Urinary bladder (tissue), 4 donors: ENCODE measurements at places on chromosomes 2 and 18. TPM values are rescaled to one million over a fixed set of nuclear protein-coding genes. Genes with fewer than 3 reads are reported as not detected.

DNA sequence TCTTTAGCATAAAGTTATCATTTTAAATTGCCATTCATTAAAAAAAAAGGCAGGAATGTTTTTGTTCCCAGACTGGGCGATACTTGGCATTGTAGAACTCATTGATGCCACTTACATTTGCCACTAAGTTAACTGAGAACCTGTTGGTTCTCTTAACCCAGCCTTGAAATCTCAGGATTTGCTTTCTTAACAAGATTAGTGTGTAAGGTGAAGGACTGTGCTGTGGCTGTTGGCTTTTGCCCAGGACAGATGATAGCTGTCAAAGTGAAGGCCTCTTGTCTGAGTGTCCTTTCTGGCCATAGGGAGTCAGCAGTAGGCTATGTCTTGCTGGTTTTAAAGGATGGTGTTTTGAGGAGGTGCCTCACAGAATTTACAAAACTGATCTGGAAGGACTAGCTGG lies 2.6 kb downstream of the DPYSL5 start:
- no peak for DNase-seq

DNA sequence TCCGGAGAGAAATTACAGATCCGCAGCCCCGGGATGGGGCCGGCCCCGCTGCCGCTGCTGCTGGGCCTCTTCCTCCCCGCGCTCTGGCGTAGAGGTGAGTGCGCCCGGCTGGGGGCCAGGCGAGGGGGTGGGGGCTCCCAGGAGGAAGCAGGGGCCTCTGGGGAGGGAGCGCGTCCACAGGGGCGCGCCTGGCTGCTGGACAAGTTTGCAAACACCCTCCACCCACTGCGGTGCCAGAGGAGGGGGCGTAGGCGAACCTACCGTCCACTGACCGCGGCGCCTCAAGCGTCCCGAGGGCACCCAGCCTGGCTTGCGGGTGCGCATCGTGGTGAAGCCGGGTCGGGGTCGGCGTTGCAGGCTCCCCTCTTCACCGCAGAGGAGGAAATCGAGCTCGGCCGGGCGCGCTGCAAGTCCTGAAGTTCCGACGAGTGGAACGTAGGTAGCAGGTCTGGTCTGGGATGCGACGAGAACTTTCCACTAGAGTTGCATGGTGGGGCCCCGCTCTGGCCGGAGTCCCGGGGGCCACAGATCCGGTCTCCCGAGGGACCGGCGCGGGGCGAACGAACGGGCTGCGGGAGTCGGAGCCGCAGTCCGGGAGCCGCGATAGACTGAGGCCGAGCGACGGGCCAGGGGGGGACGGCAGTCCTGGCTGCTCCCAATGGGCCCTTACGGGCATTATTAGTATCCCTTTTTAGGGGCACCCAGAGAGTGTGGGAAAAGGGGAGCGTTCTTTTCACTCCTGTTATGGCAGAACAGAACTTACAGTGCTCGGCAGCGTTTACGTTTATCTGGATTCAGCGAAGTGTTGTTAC lies 502 bp downstream of the MERTK start:
- DNase-seq: no peak

DNA sequence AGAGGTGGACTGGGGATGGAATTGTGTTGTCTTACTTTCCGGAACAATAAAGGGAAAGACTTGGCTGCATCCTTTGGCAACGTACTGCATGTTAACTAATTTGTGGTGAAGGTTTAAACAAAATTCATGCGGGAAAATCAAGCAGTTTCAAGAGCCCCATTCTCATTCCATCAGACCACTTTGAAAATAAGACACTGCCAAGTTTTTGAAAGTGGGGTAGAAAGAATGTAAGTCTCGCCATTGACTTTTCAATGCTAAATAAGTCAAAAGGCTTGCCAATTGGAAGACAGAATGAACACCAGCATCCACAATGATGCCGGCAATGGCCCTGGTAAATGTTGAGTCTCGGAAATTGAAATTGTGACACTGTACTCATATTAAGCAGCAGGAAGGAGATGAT lies 322.0 kb downstream of the RND3 start:
- DNase-seq: no peak

GRCh38 chr2:130785466-130786055 lies 30.2 kb downstream of the AMER3 start:
- no peak for DNase-seq

DNA sequence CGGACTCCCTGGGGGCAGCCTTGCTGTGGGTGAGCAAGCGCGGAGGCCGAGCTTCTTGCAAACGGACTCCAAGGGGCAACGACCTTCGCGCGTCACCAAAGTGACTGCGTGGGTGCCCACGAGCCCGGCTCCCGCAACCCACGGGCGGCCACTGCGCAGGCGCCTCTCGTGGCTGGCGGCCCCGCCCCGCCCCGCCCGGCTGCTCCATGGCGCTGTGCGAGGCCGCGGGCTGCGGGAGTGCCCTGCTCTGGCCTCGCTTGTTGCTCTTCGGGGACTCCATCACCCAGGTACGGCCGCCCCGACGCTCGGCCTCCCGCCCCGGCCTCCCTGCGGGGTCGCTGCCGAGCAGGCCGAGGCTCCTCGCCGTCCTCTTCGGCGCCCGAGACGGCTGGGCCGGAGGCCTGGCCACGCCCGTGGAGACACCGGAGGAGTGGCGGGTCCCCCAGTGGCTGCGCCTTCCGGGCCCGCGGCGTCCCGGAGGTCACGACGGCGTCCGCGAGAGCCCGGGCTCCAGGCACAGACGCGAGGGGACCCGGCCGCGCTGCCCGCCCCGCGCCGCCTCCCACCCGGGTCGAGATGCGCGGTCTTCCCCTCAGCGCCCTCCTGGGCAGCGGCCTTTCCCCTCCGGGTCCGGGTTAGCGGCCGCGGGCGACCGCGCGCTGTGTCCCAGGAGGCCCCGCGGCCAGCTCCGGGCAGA lies at the start of gene IAH1:
Gene IAH1, plus strand, starts transcription at position 191 of the 697 bp plus-strand sequence. Its CDS starts 16 bp downstream, at position 207.
- no peak for DNase-seq

GRCh38 chr2:102103992-102104871 lies 38.3 kb upstream of the IL1R1 start:
- no peak for DNase-seq

- no peak for DNase-seq
Measured at GRCh38 chr2:69997015-69997830, 35.8 kb upstream of the ASPRV1 start.

DNA sequence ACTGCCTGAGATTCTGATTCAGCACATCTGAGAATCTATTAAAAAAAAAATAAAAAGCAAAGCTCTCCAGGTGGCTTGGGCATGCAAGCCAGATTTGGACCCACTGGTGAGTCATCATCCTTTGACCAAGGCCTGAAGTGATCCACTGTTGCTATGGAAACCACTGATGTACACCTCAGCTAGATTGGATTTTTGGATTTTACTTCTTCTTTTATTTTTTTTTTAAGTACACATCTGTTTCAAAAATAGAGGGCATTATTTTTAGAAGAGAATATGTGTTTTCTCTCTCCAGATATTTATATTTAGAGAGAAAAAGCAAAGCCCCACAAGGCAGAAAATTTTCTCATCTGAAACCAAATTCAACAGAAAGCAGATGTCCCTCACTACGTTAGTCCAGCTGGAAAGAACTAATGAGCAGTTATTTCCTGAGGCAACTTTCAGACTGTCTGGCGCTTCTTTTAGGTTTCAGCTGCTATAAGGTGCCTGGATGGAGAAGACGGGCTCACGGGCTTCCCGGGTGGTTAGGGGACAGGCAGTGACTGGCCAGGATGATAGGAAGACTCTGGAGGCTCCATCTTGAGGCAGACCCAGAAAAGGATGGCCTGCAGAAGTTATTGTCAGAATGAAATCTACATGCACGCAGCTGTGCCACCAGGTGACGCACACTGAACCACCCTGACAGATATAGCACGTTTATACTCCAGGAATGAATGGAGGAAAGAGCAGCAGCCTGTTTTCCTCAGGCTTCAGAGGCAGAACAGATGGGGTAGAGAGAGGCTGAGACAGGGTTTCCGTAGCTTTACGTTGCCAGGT lies 50.5 kb downstream of the MRPL35 start:
- no peak for DNase-seq

- DNase-seq: no peak
Measured at GRCh38 chr2:122683018-122683417, 927.6 kb downstream of the TSN start.

DNA sequence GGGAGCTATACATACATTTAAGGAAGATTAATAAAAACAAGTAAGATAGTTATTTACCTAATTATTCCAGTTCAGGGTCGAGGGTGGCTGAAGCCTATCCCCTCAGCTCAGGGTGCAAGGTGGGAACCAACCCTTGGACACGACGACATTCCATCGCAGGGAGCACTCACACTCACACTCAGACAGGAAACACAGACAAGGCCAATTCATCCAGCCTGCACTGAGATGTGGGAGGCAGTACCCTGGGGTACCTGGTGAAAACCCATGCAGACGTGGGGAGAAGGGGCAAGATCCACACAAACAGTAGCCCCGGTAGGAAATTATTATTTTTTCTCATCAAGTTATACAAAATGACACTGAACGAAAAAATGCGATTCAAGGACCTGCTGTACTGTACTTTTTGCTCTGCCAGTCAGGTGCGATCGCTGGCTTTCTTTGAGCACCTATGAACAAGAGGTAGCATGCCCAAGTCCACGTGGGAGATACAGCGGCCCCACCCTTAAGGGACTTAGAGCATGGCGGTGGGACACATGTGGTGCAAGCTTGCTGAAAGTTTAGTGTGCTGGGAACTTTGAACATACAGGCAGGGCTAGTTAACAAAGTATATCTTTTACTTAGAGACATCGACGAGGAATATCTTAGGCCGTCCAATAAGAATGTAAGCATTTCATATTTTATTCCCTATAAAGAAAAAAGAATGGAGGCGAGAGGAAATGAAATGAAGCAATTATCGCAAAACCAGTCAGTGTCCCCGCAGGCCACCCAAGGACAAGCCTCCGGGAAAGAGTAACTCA lies 624 bp downstream of the METTL8 start:
- DNase-seq: peak; percentile 58

- DNase-seq: no peak
Measured at GRCh38 chr18:35038881-35039491, 2.2 kb upstream of the MAPRE2 start.

GRCh38 chr2:120887320-120887697 lies 151.6 kb downstream of the GLI2 start:
- no peak for DNase-seq

- DNase-seq: no peak
Measured at GRCh38 chr18:75377258-75377657, 50.2 kb downstream of the SMIM21 start.

DNA sequence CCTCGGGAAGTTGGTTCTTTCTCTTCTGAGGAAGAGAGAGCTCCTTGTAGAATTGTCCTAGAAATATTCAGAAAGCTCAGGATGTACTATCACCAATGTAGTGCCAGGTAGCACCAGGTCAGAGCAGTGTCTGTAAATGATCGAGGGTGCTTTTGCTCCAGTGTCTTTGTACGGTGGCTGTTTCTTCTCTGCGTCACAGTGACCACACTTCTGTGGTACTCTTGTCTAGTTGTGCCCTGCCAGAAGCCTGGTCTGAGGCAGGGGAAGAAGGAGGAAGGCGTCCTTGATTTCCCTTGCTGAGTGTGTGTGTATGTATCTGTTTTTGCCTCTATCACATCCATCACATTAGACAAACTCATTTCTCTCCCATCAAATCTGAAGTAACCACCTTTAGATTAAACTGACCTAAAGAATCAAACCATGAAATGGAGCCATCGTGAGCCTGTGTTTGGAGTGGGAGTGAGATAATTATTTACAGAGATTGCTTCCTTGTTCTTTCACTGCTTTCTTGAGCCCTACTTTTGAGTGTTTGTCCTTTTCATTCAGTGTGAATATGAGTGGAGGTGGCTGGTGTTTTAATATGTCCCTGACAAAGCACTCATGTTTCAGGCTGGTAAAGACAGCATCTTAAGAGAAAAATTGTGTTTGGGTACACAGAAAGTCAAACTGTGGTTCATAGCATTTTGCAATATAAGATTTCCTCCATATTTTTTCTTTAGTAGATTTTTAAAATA lies 97.2 kb downstream of the ACOXL start:
- no peak for DNase-seq

DNA sequence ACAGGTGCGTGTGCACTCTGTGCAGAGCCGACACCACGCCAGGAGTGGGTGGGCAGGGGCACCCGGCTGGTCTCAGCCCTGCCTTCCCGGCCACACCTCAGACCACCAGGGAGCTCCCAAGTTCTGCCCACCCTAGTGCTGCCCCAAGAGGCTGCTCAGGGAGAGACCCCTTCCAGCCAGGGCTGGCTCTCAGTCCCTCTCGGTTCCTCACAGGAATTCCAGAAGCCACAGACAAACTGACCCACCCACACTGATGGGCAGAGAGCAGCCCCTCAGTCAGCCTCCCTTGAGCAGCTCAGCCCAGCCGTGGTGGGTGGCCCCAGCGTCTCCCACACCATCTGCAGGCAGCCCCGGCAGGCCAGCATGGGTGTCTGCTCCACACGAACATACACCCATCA lies 33.8 kb downstream of the GPC1 start:
- no peak for DNase-seq

GRCh38 chr2:135218426-135218825 lies 166.3 kb downstream of the RAB3GAP1 start:
- no peak for DNase-seq

DNA sequence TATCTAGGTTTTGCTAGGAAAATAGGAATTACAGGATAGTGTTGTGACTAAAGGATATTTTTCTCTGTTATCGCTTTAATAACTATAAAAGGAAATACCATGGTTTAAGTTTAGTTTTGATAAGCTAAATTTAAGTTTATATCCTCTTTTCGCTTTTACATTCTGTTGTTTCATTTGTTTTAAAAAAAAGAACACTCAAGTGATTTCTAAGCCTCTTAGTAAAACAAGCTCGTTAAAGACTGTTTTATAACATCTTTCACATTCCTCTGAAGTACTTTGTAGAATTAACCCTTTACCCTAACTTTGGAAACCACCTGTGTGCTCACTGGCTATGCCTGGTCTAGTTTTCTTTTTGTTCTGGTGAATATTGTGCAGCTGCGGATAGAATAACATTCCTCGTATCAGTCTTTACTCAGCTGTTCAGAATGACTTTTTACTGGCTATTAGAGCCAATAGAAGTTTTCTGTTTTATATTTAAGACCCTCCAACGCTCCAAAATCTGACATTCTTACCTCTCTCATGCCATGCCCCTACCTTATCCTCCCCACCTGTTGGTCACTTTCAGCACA lies 183.1 kb downstream of the PTPRM start:
- no peak for DNase-seq

DNA sequence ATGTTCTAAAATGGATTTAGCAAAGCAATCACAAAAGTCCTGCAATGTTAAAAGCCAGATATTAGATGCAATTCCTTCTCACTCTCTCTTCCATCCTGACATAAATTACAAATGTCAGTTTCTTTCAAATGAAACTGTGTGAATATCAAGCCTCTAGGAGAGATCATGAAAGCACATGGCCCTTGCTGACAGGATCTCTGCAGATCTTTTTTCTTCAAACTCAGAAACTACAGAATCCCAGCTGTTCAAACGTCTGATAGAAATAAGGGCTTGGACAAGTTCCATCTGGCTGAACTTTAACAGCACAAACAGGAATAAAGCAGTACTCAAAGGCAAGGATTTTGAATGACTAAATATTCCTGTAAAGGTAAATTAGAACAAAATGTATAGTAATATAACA lies 47.6 kb downstream of the PDE1A start:
- no peak for DNase-seq

CRYGC gene
- not detected for polyA plus RNA-seq

FBLN7 gene
- 5.0 TPM for polyA plus RNA-seq

SNTG2 gene
- 1.6 TPM for polyA plus RNA-seq

KCNJ3 gene
- 0.52 TPM for polyA plus RNA-seq

CTNNA2 gene
- polyA plus RNA-seq: 1.9 TPM

TLX2 gene
- polyA plus RNA-seq: 0.51 TPM

LOXL3 gene
- 8.6 TPM for polyA plus RNA-seq

CRIM1 gene
- 36.6 TPM for polyA plus RNA-seq

GAL3ST2 gene
- polyA plus RNA-seq: not detected

GAREM2 gene
- 4.0 TPM for polyA plus RNA-seq

COBLL1 gene
- polyA plus RNA-seq: 12.9 TPM

TEX44 gene
- polyA plus RNA-seq: not detected

EMX1 gene
- not detected for polyA plus RNA-seq
